ENCODE measurements at places on chromosomes 2 and 18. TPM values are rescaled to one million over a fixed set of nuclear protein-coding genes. Genes with fewer than 3 reads are reported as not detected.

- H3K4me3 ChIP-seq, result no peak overlapping the region
- no peaks in the 10 kb centered on the region for H3K36me3 ChIP-seq
- no peaks in the 10 kb centered on the region for H3K27me3 ChIP-seq
- no peaks in the 10 kb centered on the region for H3K4me1 ChIP-seq
Measured at GRCh38 chr2:124482551-124482950, 457.5 kb downstream of the CNTNAP5 start.

- H3K27ac ChIP-seq, result no peak overlapping the region
- no peaks in the 10 kb centered on the region for H3K36me3 ChIP-seq
- no peaks in the 10 kb centered on the region for H3K4me1 ChIP-seq
- no peak for DNase-seq
- no peaks in the 10 kb centered on the region for H3K27me3 ChIP-seq
Measured at GRCh38 chr18:27121108-27121507, 64.0 kb downstream of the CHST9 start.

- no peaks in the 10 kb centered on the region for H3K27me3 ChIP-seq
- no peak overlapping the region for H3K27ac ChIP-seq
- H3K4me1 ChIP-seq, result no peaks in the 10 kb centered on the region
- no peak overlapping the region for H3K4me3 ChIP-seq
Measured at GRCh38 chr2:65845442-65846182, 413.2 kb upstream of the SPRED2 start.

GRCh38 chr2:237786936-237787335 is 11.6 kb upstream of the RBM44 start:
- H3K27me3 ChIP-seq, result no peaks in the 10 kb centered on the region
- H3K4me3 ChIP-seq, result no peak overlapping the region
- DNase-seq, result no peak
- peaks cover 7% of the 10 kb centered on the region for H3K36me3 ChIP-seq
- H3K27ac ChIP-seq, result no peak overlapping the region

GRCh38 chr2:141118836-141119235 is 1012.0 kb downstream of the LRP1B start:
- H3K36me3 ChIP-seq, result no peaks in the 10 kb centered on the region
- no peak overlapping the region for H3K4me3 ChIP-seq
- no peak for DNase-seq
- no peak overlapping the region for H3K27ac ChIP-seq
- H3K4me1 ChIP-seq, result no peaks in the 10 kb centered on the region
- H3K27me3 ChIP-seq, result no peaks in the 10 kb centered on the region

- peak within 1 kb of the TSS; percentile 37 for H3K4me3 ChIP-seq
- H3K4me1 ChIP-seq, result peaks cover 54% of the 10 kb centered on the region
- no peaks in the 10 kb centered on the region for H3K36me3 ChIP-seq
- no peak within 1 kb of the TSS for H3K27ac ChIP-seq
- peaks cover 78% of the 10 kb centered on the region for H3K27me3 ChIP-seq
Measured at GRCh38 chr2:72147303-72147971, at the start of gene CYP26B1. CYP26B1 (minus strand) TSS chr2:72147862; CDS start chr2:72147834, 28 bp downstream.

DNA sequence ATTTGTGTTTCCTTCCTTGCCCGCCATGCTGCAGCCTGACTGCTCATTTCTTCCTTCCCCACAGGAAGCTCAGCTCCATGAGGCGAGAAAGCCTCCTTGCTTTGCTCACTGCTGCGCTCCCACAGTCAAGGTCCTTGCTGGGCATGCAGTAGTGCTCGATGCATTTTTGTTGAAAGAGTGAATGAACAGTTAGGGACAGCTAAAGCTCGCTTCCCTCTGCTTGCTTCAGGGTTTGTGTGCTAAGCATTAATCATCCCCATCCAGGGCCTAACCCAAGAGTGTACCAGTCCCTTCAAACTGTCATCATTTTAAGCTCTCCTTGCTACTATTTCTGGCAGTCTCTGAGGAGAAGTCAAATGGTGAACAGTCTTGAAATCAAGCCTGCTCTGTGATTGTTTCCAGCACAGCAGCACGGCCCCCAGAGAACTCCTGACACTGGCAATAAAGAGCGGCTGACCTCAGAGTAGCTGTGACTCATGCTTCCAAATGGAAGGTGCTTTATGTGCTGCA is 171.7 kb upstream of the SOX11 start:
- no peak overlapping the region for H3K4me3 ChIP-seq
- no peaks in the 10 kb centered on the region for H3K27me3 ChIP-seq

- H3K4me1 ChIP-seq, result no peaks in the 10 kb centered on the region
- no peak overlapping the region for H3K27ac ChIP-seq
- DNase-seq, result no peak
- no peak overlapping the region for H3K4me3 ChIP-seq
- no peaks in the 10 kb centered on the region for H3K36me3 ChIP-seq
Measured at GRCh38 chr2:140797718-140798117, 1333.1 kb downstream of the LRP1B start.

GRCh38 chr2:236342951-236343350 is 78.7 kb upstream of the ASB18 start:
- H3K27me3 ChIP-seq, result no peaks in the 10 kb centered on the region
- H3K4me1 ChIP-seq, result no peaks in the 10 kb centered on the region
- H3K4me3 ChIP-seq, result no peak overlapping the region

DNA sequence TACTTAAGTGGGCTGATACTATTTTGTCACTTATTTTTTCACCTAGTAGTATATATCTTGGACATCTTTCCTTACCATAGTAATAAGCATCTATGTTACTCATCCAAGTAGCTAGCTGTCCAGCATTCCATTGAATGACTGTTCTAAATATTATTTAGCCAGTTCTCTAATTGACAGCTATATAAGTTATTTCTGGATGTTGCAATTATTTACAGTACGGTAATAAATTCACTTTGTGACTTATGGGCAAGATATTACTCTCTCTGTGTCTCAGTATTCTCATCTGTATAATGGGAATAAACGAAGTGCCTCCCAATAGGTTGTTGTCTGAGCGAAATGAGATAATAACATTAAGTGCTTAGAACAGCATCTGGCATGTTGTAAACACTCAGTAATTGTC is 46.6 kb upstream of the AGAP1 start:
- H3K4me3 ChIP-seq, result no peak overlapping the region
- no peak overlapping the region for H3K27ac ChIP-seq
- no peaks in the 10 kb centered on the region for H3K27me3 ChIP-seq
- H3K36me3 ChIP-seq, result no peaks in the 10 kb centered on the region
- DNase-seq, result no peak
- no peaks in the 10 kb centered on the region for H3K4me1 ChIP-seq

- DNase-seq, result no peak
- no peak overlapping the region for H3K4me3 ChIP-seq
- H3K27me3 ChIP-seq, result no peaks in the 10 kb centered on the region
- H3K27ac ChIP-seq, result no peak overlapping the region
Measured at GRCh38 chr18:75612456-75612855, 185.0 kb upstream of the SMIM21 start.

DNA sequence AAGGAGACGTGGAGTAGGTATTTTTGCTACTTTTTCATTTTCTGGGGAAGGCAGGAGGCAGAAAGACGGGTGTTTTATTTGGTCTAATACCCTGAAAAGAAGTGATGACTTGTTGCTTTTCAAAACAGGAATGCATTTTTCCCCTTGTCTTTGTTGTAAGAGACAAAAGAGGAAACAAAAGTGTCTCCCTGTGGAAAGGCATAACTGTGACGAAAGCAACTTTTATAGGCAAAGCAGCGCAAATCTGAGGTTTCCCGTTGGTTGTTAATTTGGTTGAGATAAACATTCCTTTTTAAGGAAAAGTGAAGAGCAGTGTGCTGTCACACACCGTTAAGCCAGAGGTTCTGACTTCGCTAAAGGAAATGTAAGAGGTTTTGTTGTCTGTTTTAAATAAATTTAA is 3.4 kb downstream of the FZD7 start:
- H3K4me3 ChIP-seq, result peak overlapping the region; percentile 19
- H3K36me3 ChIP-seq, result no peaks in the 10 kb centered on the region
- no peaks in the 10 kb centered on the region for H3K27me3 ChIP-seq
- peak; percentile 19 for DNase-seq
- peaks cover 28% of the 10 kb centered on the region for H3K4me1 ChIP-seq

DNA sequence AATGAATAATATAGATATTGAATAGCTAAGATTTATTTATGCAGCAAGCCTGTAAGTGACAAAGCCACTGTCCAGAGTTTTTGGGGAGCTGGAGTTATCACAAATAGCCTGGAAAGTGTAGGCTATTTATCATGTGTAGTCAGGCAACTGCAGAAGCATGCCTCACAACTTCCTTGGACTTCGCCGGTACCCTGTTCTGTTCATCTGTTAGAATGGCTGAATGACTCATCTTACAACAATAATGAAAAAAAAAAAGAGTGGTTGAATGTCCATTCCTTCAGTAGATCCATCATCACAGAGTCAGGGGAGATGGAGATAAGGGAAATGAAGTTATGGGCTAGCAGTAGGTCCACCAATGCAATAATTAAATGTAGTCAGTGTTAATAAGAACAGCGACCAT is 24.0 kb upstream of the ATP5MC3 start:
- no peak overlapping the region for H3K27ac ChIP-seq
- DNase-seq, result no peak
- no peaks in the 10 kb centered on the region for H3K27me3 ChIP-seq
- H3K4me3 ChIP-seq, result no peak overlapping the region

DNA sequence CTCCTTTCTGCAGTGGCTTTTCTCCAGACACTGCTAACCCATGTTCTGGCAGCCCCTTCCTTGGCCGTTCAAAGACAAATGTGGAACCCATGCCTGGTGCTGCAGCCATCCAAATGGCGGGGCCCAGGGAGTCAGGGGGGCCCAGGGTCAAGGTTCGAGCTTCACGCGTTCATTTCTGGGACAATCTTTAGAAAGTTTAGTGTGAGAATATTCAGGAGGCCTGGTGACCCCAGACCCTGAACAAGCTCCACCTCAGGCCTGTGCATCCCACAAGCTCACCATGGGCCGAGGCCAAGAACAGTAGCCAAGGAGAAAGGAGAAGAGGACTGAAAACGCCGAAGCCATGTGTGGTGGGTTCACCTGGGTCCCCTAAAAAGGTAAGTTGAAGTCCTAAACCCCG is 54.4 kb downstream of the ANKMY1 start:
- H3K36me3 ChIP-seq, result no peaks in the 10 kb centered on the region
- DNase-seq, result no peak
- H3K4me1 ChIP-seq, result no peaks in the 10 kb centered on the region
- H3K4me3 ChIP-seq, result no peak overlapping the region

DNA sequence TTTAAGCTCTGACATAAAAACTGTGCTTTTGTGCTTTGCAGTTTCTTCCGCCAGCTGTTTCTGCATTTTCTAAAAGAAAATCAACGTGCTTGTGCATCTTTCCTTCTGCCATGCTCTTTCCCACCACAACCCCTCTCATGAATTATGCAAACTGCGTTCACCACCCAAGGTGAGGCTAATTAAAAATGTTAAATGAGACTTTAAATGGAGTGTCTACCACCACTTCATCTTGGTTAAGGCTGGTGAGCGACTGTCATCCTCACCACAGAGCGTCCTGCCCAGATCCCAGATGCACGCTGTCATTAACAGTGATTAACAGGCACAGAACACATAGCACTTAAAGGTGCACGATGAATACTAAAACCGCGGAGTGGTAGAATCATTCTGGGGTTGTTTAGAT is 250.5 kb upstream of the RAB6C start:
- no peaks in the 10 kb centered on the region for H3K27me3 ChIP-seq
- no peak for DNase-seq
- H3K36me3 ChIP-seq, result no peaks in the 10 kb centered on the region

DNA sequence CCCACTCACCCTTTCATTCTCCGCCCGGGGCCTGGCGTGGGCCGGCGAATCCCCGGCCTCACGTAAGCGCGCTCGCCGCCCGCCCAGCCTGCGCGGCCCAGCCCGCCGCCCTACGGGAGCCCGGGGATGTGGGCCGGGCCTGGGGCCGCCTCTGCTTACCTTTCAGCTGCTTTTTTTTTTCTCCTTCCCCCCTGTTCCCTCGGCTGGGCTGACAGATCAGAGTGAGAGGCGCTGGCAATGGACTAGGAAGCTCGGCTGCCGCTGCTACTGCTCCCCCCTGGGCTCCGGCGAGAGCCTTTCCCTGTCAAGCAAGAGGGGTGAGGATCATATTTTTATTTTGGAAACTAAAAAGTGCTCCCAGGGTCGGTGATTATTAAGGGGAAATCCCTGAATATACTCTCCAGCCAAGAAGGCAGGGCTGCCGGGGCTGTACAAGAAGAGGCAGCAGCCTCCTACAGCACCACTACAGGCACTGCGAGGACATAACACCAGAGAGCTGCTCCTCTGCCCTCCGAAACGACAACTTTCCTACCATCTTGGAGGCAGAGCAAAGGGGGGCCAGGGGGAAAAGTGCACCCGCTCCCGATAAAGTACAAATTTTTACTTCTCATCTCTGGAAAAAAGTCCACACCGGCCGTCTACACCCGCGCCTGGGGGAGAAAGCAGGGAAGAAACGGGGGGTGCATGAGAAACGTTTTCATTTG is at the start of gene INO80D:
INO80D (minus strand) TSS at position 433 of the 704 bp plus-strand sequence. CDS start 23,158 bp downstream, outside the sequence.
- peaks cover 2% of the 10 kb centered on the region for H3K4me1 ChIP-seq
- DNase-seq, result peak; percentile 87
- no peaks in the 10 kb centered on the region for H3K36me3 ChIP-seq

DNA sequence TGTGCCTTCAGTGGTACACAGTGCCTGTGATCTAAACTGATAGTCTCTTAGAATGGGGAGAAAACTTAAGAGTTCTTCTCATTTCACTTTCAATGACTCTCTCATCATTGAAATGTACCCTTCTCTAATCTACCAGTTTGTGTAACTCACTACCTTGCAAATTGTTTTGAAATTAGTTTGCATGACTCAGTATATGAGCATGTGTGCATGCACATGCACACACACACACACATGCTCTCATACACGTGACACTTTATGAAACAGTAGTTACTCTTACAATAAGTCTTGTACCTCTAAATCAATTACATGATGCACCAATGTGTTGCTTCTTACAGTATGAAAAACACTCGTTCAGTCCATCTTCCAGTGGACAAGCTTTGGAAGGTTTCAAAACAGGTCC is 10.6 kb downstream of the LYPD6B start:
- no peak overlapping the region for H3K27ac ChIP-seq
- H3K27me3 ChIP-seq, result no peaks in the 10 kb centered on the region
- H3K4me3 ChIP-seq, result no peak overlapping the region
- no peaks in the 10 kb centered on the region for H3K36me3 ChIP-seq
- no peaks in the 10 kb centered on the region for H3K4me1 ChIP-seq
- no peak for DNase-seq

GRCh38 chr2:21070341-21071257 is 26.7 kb upstream of the APOB start:
- H3K27ac ChIP-seq, result no peak overlapping the region
- H3K4me1 ChIP-seq, result no peaks in the 10 kb centered on the region
- H3K27me3 ChIP-seq, result no peaks in the 10 kb centered on the region

IL1RN gene
- polyA plus RNA-seq, result 69.8 TPM

SLC4A1AP gene
- polyA plus RNA-seq, result 12.7 TPM

TGOLN2 gene
- 18.6 TPM for polyA plus RNA-seq

LAMA1 gene
- 5.7 TPM for polyA plus RNA-seq

CD226 gene
- polyA plus RNA-seq, result 1.2 TPM

SLC16A14 gene
- polyA plus RNA-seq, result 2.0 TPM

IL37 gene
- not detected for polyA plus RNA-seq

PSMA8 gene
- not detected for polyA plus RNA-seq

All from small intestine (tissue), 16 donors.